ENCODE measurements at places on chromosomes 1 and 21.

GRCh38 chr1:178798232-178798861, 72.5 kb downstream of the ANGPTL1 start:
- no peak for DNase-seq

- DNase-seq = no peak
Measured at GRCh38 chr1:17857996-17858395, 102.9 kb downstream of the ACTL8 start.

- no peak for DNase-seq
Measured at GRCh38 chr1:113434874-113435175, 44.5 kb downstream of the MAGI3 start.

GRCh38 chr1:36782085-36782484, 252.2 kb downstream of the GRIK3 start:
- no peak for DNase-seq

DNA sequence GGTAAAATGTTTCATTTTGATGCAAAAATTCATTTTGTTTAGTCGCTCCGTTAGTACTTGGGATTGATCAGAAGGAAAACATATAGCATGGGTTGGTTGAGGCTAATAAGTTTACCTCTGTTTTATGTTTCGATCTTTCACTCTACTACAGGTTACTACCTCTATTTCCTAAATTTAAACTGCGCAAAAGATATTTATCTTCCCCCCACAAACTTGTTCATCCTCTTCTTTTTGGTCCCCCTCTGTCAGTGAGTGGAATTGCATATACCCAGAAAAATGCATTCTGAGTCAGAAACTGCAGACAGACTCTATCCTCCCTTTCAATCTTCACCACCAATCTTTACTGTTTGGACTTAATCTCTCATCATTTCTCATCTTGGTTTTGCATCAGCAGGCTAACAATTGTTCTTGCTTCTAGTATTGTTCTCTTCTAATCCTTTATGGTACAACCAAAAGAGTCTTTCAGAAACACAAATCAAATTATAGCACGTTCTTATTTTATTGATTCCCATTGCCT, 316.0 kb upstream of the ADGRL4 start:
- DNase-seq = no peak

DNA sequence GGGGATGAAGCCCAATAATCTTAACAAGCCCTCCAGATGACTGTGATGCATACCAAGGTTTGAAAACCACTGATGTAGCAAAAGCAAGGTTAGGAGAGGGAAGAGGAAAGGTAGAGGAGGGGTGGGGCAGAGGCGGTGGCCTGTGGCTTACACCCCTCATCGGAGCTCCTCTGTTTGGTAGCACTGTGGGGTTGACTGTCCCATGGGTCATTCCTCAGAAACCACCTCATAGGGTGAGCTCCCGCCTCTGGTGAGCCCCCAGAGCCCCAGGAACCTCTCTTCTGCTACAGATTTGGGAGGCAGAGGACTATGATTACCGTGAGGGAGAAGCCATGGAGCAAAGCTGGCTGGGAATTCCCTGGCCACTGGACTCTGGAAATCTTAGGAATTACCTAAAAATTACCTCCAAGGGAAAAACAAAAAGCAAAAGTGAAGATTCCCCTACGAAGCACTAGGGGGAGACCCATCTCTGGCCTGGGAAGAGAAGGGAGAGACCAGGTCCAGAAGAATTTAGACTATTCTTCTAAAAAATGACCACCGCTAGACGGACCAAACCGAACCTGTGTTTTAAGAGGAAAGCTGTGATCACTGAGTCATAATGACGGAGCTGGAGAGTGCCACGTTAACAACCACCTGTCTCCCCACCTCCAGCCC, 1.5 kb upstream of the RASSF5 start:
- DNase-seq = no peak

- no peak for DNase-seq
Measured at GRCh38 chr1:14794136-14794768, 195.8 kb downstream of the KAZN start.

- DNase-seq = no peak
Measured at GRCh38 chr1:46077644-46078043, 54.8 kb downstream of the PIK3R3 start.

- no peak for DNase-seq
Measured at GRCh38 chr1:78543941-78544643, 53.3 kb downstream of the PTGFR start.

DNA sequence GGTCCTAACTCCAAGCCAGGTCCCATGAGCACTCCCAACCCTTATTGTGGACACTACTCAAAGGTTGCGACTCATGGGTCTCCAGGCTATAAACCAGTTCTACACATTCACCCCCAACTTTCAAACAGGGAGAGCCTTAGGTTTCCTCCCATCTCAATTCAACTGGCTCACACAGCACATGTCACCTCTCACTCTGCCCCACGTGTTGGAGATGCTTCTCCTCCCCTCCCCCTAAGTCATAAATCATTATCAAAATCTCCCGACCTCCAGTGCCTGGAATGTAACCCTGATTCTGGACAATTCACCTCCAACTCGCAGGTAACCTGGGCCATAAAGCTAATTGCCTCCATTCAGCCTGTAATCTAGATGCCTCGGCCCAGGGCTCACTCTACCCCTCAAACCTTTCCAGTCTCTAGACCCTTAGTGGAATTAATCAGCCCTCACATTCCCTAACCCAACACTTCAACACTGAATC, 595 bp downstream of the AK2 start:
- no peak for DNase-seq

- DNase-seq = no peak
Measured at GRCh38 chr1:183242556-183242955, 56.5 kb downstream of the LAMC2 start.

DNA sequence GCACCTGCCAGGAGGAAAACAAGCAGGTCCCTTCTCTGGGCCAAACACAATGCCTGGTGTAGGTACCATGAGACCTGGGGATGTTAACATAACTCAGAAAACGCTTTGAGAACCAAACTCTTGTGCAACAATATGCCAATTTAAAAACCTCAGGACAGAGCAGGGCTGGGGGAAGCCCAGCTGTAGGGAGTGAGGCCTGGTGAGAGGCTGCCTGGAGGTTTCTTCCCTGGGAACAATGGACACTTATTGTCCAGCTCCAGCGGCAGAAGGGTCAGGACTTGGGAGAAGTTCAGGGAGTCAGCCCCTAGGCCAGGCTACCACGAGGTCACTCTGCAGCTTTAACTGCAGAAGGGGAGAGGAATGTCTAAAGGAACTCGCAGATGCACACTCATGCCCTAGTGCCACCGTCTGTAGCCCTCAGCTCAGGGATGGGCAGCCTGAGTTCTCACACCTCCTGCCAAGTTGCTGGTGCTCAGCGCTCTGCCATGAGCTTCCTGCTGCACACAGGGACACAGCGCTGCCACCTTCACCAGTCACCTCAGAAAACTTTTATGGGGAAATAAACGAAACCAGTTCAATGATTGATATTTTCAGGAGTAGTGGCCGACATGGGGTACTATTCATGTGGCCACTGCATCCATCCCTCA, 8.5 kb downstream of the GPR157 start:
- DNase-seq = no peak

DNA sequence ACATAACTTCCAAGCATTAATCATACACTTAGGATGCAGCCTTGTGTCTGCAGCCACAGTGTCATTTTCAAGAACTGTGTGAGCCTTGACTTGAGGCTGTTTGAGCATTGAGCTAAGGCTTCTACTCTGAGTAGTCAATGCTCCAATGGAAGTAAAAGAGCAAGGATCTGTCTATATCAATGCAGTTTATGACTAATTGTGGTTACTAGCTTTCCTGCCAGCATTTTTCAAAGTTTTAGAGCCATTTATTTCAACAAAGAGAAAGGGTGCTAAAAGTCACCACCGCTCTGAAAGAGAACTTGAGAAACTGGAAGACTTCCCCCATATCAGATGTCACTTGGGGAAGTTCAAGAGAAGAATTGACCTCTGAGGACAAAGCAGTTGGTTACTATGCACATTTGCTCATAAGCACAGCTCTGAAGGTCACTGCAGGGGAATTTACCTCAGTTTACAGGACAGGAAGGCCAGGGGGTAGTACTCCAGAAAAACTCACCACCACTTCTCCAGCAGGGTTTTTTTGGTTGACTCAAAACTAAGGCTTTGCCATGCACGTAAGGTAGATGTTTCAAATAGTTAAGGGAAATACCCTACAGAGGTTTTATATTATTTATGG, 24.5 kb upstream of the RGS1 start:
- no peak for DNase-seq

DNA sequence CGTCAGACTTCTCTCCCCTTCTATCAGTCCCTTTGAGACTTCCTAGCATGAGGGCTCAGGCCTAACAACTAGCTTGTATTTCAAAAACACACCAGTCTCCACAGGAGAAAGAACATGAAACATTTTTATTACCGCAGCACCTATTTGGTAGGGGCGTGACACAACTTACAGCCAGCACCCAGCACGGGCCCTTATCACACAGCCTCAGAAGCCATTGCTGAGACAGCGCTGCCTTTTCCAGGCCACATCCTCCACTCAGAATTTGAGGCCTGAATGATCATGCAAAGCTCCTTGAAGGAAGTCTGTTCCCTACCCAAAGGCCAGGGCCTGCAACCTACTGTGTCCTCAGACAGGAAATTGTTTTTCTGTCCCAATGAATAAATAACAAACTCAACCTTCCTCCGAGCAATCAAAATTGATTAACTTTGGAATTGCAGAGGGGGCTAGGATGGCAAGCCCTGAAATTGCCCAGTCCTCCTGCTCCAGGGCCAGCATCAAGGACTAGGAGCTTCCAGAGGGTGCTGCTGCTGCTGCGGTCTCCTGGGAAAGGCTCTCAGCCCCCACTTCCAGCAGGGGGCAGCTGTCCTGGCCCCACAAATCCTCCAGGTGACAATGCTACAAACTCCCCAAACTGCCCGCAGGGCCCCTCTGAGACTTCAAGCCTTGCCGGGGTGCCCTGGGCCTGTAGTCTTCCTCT, 94.3 kb upstream of the GALNT2 start:
- DNase-seq = no peak

DNA sequence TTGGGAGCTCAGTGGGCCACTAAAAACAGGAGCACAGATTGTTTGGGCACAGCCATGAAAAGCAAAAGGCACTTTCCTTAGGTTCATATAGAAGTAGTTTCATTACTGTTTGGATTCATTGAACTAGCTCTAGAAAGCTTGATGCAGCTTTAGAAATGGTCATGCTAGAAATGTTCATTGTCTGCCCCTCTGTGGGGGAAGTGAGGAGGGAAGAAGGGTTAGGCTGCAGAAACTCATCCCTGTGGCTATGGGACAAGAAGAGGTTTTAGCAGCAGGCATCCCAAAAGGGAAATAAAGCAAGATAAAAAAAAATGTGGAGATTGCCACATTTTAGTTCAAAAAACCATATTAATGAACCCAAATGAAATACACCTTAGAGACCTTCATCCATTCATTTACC, 359.6 kb upstream of the PTBP2 start:
- no peak for DNase-seq

DNA sequence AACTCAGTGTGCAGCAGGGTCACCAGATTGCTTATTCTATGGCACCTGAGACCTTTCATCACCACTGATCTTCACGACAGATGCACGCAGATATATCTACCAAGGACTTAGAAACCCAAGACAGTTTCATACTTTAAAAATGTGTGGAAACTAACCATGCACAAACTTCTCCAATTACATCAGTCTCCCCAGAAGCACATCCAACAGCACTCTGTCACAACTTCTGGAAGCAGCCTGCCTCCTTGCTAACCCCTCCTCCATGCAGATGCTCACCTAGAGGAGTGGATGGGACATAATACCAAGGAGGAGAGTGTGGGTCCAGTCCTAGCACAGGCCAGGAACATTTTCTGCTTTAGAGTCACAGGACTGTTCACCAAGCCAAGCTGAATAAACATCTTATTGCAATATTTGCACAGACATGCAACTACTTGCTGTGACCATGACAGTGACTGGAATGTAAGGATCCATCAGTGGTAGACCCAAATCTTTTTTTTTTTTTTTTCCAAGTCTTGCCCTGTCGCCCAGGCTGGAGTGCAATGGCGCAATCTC, 69.4 kb downstream of the HIVEP3 start:
- DNase-seq = no peak

- no peak for DNase-seq
Measured at GRCh38 chr1:108140936-108141335, 59.2 kb downstream of the SLC25A24 start.

- no peak for DNase-seq
Measured at GRCh38 chr21:21162786-21163185, 164.6 kb downstream of the NCAM2 start.

DNA sequence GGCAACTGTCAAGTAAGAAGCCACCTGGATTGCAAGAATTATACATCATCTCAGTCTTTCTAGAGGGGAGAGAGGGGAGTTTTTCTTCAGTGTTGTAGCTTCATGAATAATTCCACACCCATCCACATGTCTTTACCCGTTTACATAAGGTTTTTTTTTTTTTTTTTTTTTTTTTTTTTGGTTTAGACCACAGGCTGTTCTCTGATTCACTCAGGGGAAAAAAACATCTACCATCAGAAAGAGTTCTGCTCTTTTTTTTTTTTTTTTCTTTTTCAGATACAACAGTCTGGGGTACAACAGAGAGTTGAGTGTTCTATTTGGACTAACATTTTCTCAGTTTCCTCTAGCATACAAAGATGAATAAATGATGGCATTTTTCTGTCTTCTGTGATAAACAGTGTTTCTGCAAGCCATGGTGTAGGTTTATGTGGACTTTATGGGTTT, 4.9 kb upstream of the KIF14 start:
- DNase-seq = no peak

GRCh38 chr1:11364170-11364569, 91.2 kb downstream of the UBIAD1 start:
- DNase-seq = no peak

- DNase-seq = no peak
Measured at GRCh38 chr21:20968391-20968790, 29.8 kb upstream of the NCAM2 start.

DNA sequence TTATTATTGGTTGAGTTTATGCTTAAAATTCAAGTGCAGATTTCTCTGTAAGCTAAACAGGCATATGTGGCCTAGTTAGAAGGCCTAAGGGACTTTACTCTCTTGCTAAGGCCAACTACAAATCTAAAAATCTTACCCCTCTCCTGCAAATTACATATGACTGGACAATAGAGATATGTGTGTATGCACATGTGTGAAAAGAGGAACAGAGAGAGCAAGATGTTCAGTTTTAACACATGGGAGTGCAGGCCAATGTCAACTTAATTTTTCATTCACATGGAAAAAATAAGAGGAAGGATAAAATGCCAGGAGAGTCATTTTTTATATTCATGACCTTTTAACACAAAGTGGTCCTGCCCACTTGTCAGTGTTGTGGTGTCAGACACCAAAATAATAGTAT, 8.5 kb downstream of the OR10K2 start:
- DNase-seq = no peak

- no peak for DNase-seq
Measured at GRCh38 chr1:112533029-112533428, 24.3 kb downstream of the WNT2B start.

Measured in stimulated activated CD4-positive, alpha-beta T cell treated with anti-CD3 and anti-CD28 coated beads, TNF-alpha, amount 100 ng/mL, for 24 hours (primary cell).